Lung (tissue), 17 donors: ENCODE measurements at places on chromosomes 1 and 21. TPM values are rescaled to one million over a fixed set of nuclear protein-coding genes. Genes with fewer than 3 reads are reported as not detected.

GRCh38 chr21:17462276-17462981 is 50.4 kb upstream of the CXADR start:
- no peak for DNase-seq

DNA sequence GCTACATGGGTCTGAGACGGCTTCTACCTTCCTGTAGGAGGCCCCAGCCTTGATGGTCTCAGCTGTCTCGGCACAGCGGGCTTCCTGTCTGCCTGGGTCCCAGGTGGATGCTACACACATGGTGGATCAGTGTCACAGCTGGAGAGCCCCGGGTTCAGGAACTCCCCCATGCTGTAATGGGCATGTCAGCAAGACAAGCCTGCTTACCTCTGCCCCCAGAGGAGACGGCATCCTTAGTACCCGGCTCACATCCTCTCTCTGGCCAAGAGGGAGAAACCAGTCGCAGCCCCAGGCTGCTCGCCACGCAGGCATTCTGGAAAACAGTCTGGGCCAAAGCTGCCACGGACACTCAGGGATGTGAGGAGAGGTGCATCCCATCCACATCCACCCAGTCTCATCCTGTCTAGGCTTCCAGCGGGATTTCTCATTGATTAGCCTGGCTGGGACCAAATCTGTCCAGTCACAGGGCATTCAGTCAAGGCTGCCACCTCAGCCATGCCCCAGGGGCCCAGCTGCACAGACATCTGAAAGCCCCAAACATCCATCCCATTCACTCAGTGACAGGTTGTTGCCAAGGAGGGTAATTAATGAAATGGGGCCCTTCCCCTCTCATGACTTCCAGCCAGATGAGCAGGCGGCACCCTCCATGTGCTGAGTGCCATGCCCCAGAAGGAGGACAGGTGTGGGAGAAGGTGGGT is 10.5 kb downstream of the SNAP47 start:
- DNase-seq = no peak

DNA sequence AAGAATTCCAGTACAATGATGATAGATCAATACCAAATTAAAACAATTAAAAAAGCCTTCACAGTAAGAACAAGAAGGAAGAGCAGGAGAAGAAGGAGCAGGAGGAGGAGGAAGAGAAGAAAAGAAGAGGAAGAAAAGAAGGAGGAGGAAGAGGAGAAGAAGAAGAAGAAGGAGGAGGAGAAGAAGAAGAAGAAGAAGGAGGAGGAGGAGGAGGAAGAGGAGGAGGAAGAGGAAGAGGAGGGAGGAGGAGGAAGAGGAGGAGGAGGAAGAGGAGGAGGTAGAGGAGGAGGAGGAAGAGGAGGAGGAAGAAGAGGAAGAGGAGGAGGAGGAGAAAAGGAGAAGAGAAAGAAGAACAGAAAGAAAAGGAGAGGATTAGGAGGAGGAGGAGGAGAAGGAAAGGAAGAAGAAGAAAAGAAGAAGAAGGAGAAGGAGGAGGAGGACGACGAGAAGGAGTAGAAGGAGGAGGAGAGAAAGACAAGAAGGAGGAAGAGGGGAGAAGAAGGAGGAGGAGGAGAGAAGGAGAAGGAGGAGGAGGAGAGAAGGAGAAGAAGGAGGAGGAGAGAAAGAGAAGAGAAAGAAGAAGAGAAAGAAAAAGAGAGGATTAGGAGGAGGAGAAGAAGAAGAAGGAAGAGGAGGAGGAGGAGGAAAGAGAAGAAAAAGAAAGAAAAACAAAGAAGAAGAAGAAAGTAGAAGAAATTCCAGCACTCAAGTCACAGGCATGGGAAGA is 68.5 kb upstream of the GRIK3 start:
- no peak for DNase-seq

GRCh38 chr1:188270497-188270896 is 1441.7 kb downstream of the PLA2G4A start:
- no peak for DNase-seq

GRCh38 chr1:27570356-27570755 is 33.6 kb downstream of the AHDC1 start:
- DNase-seq = no peak

DNA sequence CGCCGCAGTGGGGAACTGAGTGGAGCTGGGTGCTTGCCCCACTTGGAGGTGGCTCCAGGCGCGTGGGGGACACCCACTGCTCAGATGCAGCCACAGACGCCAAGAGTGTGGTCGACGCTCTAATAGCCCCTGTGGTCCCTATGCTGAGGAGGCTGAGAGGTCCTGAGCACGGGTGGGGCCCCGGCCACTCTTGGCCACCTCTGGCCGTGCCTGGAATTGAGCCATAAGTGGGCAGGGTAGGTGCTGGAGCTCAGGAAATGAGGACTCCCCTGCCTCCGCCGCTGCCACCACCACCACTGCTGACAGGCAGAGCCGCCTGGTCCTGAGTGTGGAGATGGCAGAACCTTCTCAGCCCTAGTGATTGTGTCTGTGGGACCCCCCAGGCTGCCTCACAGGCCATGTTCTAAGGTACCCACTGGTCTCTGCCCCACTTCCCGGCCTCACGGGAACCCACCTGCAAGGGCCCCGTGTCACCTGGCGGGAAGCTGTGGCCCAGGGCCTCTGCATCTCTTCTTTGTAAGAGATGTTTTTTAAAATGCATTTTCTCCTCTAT is 34.6 kb upstream of the DIP2A start:
- DNase-seq = no peak

DNA sequence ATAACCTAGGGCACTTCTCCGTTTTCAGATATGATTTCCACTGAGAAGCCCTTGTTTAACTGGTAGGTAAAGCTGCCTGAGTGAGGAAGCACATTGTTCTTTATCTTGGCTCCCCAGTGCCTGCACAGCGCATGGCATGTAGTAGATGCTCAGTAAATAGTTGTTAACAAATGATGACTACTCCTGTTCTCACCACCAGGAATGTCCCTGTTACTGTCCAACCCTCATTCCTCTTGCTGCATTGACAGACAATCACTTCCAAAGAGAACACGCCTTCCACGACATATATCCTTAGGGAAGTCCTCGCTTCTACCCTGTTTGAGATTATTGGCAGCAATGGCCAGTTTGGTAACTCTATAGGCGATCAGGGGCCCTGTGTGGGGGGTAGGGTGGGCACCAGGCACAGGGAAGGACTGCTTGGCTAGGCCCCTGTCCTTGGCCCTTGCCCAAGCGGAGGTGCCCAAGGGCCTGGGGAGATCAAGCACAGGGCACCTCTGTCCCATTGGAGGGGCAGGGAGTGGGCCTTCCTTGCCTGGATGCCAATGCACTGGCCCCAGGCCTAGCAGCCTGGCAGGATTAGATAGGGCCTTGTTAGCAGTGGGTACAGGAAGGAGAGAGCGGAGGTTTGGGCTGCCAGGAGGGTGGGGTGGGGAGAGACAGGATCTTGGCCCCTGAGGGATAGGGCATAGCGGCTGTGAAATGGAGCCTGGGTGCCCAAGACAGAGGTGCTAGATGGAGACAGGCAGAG is 10.2 kb downstream of the NES start:
- no peak for DNase-seq

- no peak for DNase-seq
Measured at GRCh38 chr1:6686294-6686693, 15.3 kb downstream of the DNAJC11 start.

GRCh38 chr1:147850737-147851136 is 51.9 kb upstream of the GJA8 start:
- no peak for DNase-seq

DNA sequence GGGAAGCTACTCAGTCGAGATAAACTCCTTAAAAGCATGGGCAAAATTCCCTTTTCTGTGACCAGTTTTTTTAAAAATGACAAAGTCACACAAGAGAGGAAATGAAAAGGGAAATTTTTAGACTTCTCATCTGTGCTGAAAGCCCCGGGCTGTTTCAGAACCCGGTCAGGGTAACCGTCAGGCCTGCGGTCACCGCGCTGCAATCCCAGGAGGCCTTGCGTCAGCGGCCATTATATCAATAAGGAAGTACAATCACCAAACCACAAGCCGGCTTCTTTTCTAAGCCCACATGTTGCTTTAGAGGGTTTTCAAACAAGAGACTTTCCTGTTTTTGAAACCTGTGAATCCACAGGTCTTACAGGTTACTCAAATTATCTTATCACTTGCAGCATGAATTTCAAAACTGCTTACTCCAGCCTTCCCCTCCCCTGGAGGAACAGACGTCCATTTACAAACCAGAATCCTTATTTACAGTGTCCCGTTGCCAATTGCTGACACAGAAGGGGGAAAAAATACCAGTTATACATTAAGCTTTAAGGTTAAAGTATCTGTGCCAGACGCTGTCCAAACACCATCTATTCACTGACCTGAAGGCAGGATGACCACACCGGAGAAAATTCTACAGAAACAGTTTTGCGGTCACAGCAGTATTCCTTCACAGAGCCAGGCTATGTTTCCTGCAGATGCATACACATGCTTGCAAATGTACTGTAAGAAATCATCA is 165.3 kb downstream of the TOMM20 start:
- DNase-seq = peak; percentile 57

GRCh38 chr1:92211166-92211565 is 6.5 kb upstream of the C1orf146 start:
- no peak for DNase-seq

DNA sequence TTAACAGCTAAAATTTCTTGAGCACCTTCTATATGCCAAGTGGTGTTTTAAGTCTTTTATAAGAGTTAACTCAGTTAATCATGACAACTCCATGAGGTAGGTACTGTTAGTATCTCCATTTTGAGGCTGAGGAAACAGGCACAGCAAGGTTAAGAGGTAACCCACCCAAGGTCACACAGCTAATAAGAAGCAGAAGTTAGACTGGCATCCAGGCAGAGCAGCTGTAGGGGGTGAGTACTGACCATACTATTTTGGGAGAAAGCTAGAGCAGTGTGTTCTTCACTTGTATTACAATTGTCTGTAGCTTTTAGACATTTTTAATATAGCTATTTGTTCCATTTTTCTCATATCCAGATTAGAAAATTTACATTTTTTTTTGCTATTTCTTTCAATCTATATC is 4.8 kb downstream of the ATP6V1G3 start:
- DNase-seq = no peak

DNA sequence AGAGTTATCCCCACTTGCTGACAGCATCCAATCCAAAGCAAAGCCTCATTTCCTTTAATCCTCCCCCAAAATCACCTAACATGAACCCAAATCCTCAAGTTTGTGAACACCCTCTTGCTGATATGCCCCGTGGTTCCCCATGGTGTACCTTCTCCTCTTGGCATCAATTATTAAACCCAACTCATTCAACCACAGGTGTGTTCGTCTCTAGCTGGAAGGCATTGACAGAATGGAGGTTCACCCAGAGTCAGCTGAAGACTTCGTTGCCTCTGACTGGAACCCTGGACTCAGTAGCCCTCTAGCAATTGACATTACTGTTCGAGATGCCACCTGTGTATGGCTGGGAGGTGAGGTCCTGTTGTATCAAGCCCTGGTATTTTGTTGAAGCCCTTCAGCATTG is 22.8 kb downstream of the SLC30A10 start:
- no peak for DNase-seq

DNA sequence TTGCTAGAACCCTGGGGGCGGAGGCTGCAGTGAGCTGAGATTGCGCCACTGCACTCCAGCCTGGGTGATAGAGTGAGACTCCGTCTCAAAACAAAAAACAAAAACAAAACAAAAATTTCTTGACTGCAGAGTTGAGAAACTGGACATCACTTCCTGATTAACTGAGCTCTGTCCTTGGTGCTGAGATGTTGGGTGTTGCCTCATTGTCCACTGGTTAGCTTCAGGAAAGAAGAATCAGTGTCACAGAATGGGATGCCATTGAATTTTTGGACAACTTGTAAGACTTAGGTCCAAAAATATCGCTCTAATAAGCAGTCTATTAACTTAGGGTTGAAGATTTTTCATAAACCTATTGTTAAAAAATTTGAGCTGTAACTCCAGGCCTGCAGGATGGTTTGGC is 23.8 kb upstream of the KCNA10 start:
- peak; percentile 22 for DNase-seq

DNA sequence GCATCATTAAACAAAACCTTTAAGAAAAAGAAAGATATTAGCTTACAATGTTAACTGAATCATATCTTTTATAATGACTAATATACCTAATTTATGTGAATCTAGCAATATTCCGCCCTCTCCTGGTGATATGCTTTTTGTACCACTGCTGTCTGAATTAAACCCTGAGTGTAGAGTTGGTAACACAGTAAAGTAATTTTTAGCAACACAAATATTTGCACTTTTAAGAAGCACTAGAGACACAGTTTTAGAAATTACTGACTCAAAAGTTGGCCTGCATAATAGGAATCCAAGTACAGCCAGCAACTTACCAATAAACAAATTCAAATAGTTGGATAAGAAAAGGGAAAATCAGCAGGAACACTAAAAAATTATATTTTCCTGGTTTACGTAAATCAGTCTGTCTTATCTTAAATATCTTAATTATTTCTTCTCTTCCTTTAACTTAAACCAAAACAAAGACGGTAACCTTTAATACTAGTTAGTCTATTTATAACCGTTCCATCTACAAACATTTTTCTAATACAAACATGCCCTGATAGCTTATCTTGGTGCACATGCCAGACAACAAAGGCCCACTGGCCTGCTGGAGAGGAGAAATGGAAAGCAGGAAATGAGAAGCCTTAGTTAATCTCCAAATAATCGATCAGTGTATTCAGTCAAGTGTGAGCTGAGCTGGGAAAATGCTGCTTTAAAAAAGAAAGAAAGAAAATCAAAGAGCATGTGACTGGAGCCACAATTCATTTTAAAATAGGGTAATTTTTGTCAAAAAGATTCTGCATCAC is 246.0 kb downstream of the RERE start:
- DNase-seq = peak; percentile 28

GRCh38 chr21:36575306-36575705 is 95.4 kb upstream of the CLDN14 start:
- DNase-seq = no peak

- DNase-seq = no peak
Measured at GRCh38 chr1:29388884-29389283, 152.6 kb downstream of the PTPRU start.

GRCh38 chr1:118266436-118266835 is 81.4 kb upstream of the SPAG17 start:
- no peak for DNase-seq

- DNase-seq = no peak
Measured at GRCh38 chr1:226785805-226786204, 46.7 kb upstream of the ITPKB start.

DNA sequence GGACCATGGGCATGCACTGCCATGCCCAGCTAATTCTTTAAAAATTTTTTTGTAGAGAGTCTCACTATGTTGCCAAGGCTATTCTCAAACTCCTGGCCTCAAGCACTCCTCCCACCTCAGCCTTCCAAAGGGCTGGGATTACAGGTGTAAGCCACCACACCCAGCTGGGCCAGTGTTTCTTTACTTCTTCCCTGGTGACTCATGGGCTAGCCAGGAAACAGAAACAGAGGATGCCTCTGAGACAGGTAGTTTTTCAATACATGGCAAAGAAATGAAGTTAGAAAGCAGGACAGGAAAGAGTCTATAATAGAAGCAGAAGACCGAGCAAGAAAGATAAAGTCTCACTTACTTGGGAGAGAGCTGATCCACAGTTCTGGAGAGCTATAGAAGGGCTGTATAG is 7.6 kb upstream of the C1orf74 start:
- DNase-seq = no peak

Gene SLC25A34
- total RNA-seq = 1.6 TPM

Gene CFAP126
- total RNA-seq = 25.1 TPM

Gene KLHL21
- 31.3 TPM for total RNA-seq

Gene REN
- total RNA-seq = 0.23 TPM
